Sciatic nerve (tissue), 2 donors: ENCODE measurements at places on chromosomes 1 and 21. TPM values are rescaled to one million over a fixed set of nuclear protein-coding genes. Genes with fewer than 3 reads are reported as not detected.

- DNase-seq: no peak
Observed at GRCh38 chr1:186152620-186153239, 222.3 kb downstream of the TPR start.

DNA sequence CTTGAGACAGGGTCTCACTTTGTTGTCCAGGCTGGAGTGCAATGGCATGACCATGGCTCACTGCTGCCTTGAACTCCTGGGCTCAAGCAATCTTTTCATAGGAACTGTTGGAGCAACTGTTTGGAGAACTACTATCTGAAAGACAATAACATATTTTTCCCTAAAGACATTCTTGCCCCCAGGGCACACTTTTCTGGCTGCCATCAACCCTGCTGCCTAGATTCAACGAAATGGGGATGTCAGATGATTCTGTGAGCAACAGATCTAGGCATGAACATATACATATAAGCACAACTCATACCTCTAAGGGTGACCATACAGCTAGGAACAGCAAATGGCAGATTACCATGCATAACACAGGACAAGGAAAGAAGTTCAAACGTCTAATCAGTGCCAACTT lies 27.4 kb downstream of the JAK1 start:
- no peak for DNase-seq

LMOD1 gene
- total RNA-seq: 41.6 TPM

GRCh38 chr1:89854140-89854539 lies 33.3 kb downstream of the LRRC8D start:
- no peak for DNase-seq

DNA sequence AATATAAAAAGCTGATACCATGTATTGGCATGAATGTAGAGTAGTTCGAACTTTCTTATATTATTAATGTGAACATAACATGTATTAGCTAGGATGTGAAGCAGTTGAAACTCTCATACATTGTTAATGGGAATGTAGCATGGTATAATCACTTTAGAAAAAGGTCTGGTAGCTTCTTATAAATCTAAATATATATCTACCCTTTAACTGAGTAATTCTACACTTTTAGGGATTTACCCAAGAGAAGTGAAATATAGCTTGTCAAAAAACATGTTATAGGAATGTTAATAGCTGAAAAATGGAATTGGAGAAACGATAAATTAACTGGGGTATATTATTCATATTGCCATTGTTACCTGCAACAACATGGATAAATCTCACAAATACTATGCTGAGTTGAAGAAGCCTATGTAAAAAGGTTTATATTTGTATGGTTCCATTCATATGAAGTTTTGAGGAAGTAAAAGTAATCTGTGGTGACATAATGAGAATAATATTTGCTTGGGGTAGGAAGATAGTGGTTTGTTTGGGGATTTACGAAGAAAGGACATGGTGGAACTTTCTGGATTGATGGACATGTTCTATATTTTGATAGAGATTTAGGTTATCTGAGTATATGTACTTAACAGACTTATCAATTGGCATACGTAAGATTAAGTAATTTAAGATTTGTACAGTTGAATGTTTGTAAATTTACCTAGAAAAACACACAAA lies 76.6 kb downstream of the MAST2 start:
- no peak for DNase-seq

GRCh38 chr1:118504221-118504644 lies 319.2 kb upstream of the SPAG17 start:
- no peak for DNase-seq

DNA sequence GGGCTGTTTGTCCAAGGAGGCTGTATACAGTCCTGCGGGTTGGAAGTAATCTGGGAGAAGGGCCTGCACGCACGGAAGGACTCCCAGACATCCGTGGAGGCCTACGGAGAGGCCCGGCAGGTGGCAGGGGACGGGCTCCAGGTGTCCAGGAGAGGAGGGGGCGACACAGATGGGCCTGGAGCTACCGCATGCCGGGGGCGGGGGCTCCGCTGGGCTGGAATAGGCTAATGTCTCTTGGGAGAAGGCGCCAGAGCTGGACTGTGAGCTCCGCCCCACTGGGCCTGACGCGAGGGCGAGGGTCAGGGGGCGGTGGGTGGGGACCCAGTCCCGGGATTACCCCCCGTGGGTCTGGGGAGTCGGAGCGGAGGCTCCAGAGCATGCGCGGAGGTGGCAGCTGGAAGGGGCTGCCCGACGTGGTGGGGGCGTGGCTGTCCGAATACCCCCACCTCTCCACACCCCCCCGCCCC lies 659 bp downstream of the AGO1 start:
- peak; percentile 72 for DNase-seq

- no peak for DNase-seq
Observed at GRCh38 chr1:218812360-218812759, 361.3 kb upstream of the LYPLAL1 start.

IGSF9 gene
- total RNA-seq: 0.18 TPM

DNA sequence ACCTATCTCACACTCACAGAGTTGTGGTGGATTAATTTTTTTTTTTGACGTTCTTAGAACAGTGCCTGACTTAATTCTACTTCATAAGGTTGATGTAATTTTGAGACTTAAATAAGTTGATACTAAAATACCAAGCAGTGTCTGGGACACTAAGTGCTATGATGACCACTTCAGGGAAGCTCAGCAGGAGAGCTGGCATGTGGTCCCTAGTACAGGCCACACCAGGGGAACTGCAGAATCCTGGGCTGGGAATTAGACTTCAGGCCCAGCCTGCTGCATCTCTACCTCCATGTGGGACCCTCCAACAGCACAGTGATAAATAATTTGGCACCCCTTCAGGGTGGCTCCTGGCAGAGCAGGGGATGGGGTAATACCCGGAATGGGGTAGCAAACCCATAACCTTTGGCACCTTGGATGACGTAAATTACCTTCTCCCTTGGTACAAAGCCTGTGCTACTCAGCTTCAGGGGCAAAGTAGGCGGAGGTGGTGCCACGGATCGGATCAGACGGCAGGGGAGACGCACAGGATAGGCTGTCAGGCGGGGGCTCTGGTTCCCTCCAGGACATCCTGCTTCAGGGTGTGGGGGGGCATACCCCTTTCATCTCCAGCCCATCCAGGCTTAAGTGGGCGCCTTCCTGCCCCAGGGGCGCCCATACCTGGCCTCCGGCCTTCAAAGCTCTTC lies 4.8 kb downstream of the MFSD2A start:
- no peak for DNase-seq

DNA sequence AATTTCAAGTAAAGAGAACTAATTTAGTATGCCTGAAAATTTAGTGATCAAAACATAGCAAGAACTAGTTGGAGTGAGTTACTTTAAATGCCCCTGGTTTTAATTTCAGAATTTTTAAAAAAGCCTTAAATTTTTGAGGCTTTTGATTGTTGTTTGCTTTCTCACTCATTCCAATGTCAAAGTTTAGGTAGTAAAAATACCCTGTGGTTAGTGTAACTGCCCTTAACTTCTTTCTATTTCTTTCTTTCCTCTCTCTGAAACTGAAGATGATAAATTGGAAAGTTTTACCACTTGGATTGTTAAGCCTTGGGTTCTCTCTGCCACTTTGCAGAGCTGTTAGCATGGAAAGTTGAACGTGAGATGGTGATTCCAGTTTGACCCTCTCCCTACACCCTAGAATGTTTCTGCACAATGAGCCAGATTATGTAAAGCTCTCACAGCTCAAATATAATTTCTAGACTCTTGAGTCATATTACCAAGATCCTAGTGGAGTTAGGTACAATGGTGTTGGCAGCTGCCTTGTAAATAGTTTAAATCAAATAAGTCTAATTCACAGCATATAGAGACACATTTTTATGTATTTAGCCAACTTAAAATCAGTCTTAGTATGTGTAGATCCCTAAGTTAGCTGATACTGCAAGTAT lies 192.4 kb upstream of the SGIP1 start:
- no peak for DNase-seq

DNA sequence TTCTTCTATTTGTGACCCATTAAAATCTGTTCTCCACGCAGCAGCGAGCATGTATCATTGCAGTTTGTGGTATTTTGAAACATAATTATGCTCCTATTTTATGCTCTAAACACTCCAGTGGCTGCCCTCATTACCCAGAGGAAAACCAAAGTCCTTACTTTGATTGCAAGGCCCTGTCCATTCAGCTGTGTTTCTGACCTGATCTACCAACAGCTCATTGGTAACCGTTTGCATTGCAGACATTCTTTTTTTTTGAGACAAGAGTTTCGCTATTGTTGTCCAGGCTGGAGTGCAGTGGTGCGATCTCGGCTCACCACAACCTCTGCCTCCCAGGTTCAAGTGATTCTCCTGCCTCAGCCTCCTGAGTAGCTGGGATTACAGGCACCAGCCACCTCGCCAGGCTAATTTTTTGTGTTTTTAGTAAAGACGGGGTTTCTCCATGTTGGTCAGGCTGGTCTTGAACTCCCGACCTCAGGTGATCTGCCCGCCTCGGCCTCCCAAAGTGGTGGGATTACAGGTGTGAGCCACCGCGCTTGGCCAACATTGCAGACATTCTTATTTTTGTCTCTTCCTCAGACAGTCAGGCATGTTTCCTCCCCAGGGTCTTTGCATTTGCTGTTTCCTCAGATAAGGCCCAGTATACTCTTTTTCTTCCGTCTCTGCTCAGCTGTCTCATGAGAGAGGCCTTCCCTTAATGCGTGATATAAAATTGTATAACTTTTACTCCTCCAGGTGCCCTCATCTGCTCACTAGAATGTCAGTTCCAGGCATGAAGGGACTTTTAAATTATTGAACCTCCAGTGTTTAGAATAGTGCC lies 32.5 kb downstream of the THRAP3 start:
- DNase-seq: no peak

TAS1R3 gene
- 0.49 TPM for total RNA-seq

A3GALT2 gene
- not detected for total RNA-seq

- no peak for DNase-seq
Observed at GRCh38 chr1:221276896-221277409, 397.7 kb downstream of the HLX start.

DNA sequence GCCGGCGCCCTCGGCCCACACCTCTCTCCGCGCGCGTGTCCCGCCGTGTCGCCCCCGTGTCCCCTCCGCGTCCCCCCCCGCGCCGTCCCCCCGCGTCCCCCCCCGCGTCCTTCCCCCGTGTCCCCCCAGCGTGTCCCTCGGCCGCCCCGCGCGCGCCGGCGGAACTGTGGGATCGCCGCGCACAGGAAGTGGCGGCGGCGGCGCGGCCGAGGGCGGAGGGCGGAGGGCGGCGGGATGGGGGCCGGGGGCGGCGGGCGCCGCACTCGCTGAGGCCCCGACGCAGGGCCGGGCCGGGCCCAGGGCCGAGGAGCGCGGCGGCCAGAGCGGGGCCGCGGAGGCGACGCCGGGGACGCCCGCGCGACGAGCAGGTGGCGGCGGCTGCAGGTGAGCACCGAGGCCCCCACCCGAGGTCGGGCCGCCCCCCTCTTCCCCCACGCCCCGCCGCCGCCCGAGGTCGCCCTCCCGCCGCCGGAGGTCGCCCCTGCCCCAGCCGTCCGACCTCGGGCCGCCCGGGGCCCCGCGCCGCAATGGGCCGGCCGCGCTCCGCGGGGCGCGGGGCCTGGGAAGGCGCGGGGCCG lies at the start of gene AGPAT3:
AGPAT3 (plus strand) TSS at position 262 of the 578 bp plus-strand sequence. CDS start 94,459 bp downstream, outside the sequence.
- DNase-seq: no peak

GRCh38 chr1:93257889-93258288 lies 77.4 kb downstream of the CCDC18 start:
- DNase-seq: no peak

- no peak for DNase-seq
Observed at GRCh38 chr1:183604038-183604808, 14.0 kb upstream of the NCF2 start.

BMP8B gene
- total RNA-seq: 40.2 TPM

RGSL1 gene
- not detected for total RNA-seq

DNA sequence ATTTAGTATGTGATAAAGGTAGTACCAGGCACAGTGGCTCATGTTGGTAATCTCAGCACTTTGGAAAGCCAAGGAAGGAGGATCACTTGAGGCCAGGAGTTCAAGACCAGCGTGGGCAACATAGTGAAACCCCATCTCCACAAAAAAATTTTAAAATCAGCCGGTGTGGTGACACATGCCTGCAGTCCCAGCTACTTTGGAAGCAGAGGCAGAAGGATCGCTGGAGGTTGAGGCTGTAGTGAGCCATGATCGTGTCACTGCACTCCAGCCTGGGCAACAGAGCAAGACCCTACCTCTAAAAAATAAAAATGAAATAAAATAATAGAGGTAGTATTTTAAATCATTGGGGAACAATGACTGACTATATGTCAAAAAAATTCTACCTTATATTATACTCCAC lies 17.2 kb downstream of the SASS6 start:
- DNase-seq: no peak

DNA sequence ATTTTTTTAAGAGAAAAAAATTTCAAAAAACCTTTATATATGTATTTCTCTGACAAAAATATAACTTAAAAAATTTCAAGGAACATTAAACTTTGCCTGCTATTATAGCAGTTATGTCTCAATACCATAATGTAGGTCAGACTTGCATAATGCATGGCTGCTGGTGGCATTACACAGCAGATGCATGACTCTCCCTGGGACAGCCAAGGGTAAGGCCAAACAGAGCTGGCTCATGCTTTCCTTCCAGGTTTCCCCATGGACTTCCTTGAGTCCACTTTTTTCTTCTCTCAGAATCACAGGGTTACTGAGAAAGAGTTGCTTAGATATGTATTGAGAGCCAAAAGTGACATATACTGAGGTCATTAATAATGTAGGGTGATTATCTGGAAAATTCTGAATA lies 43.7 kb downstream of the RHOU start:
- DNase-seq: no peak
